ENCODE measurements at places on chromosomes 1 and 21.

- DNase-seq: no peak
These were observed 329.5 kb downstream of the SIPA1L2 start for GRCh38 chr1:232300466-232300865.

DNA sequence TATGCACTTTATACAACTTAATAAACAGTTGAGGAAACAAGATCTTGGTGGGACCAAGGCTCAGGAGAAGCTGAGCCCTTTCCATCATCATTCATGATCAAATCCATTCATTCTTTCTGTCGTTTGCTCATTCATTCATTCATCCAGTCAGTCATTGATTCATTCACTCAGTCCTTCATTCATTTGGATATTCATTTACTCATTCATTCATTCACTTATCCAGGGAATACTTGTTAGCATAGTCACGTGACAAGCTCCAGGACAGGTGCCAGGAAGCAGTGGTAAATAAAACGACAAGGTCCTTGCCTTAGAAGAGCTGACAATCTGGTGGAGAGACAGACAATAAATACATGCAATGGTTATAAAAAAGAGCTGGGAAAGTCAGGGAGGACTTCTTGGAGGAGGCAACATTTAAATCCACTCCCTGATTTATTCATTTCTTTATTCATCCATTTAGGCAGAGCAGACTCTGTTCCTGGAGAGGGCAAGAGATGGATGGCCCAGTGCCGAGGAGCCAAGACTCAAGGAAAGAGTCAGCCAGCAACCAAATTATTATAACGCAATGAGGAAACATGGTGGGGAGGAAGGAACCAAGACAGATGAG is 74.1 kb upstream of the CASZ1 start:
- DNase-seq: no peak

DNA sequence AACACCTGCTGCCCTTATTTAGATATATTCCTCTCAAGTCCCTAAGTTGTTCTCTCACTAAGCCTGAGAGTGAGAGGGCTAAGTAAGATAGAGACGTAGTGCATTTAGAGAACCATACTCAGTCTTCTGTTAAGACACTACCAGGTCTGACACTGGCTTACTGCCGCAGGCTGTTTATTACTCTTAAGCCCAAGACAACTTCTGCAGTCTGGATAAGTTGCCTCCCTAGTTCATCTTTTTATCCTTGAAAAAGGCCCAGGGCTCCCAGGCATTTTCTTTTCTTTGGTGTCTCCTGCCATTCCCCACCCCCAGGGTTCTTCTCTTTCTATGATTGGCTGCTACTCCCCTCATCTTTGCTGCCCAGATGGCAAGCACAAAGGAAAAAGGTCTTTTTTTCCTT is 38.7 kb downstream of the CACHD1 start:
- DNase-seq: peak; percentile 43

- DNase-seq: no peak
These were observed 852 bp downstream of the TMEM50A start for GRCh38 chr1:25338986-25339385.

GRCh38 chr1:109902204-109902985 is 8.3 kb upstream of the CSF1 start:
- DNase-seq: no peak
